Right ventricle myocardium inferior (tissue), 1 donor: ENCODE measurements at places on chromosomes 4 and X. TPM values are rescaled to one million over a fixed set of nuclear protein-coding genes. Genes with fewer than 3 reads are reported as not detected.
A peak's percentile ranks its signal among the peaks of the same experiment; 100 is the strongest.

The HSFX3 gene
- not detected for total RNA-seq

GRCh38 chr4:100786481-100786880 lies 268.7 kb upstream of the EMCN start:
- no peak for DNase-seq

The ANK2 gene
- total RNA-seq = 284 TPM

DNA sequence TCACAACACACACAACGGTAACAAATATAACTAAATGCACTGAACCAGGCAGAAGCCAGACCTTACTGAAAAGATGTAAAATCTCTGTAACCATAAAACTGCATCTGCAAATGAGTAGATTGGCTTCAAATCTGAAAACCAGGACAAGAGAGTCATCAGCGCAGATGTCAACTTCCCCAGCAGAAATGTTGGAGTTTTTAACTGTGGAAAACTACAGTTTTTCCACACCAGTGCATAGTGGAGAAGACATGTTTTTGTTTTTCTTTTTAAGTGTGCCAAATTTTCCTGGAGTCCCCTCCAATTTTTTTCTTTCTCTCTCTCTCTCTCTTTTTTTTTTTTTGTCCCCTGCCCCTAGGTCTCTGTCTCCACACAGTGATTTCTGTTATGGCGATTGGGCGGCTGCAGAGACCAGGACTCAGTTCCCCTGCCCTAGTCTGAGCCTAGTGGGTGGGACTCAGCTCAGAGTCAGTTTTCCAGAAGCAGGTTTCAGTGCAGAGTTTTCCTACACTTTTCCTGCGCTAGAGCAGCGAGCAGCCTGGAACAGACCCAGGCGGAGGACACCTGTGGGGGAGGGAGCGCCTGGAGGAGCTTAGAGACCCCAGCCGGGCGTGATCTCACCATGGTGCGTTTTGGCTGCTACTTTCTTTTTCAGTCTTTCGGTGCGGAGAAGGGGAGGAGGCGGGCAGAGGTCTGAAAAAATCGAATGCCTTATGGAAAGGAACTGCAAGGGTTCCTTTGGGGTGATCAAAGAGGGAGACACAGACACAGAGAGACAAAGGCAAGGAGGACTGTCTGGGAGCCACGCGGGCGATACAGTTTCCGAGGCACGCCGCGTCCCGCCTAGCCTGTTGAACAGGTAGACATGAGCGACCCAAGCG lies at the start of gene GUCY1A1:
GUCY1A1 (plus strand) TSS at position 505 of the 878 bp plus-strand sequence. CDS start 30,020 bp downstream, outside the sequence.
- peak; percentile 72 for DNase-seq
